ENCODE measurements at places on chromosomes 7 and 10.

- H3K36me3 ChIP-seq = no peaks in the 10 kb centered on the region
- no peak for DNase-seq
- no peaks in the 10 kb centered on the region for H3K4me1 ChIP-seq
- no peak overlapping the region for H3K27ac ChIP-seq
Observed at GRCh38 chr10:28906011-28906411, 228.7 kb downstream of the BAMBI start.

DNA sequence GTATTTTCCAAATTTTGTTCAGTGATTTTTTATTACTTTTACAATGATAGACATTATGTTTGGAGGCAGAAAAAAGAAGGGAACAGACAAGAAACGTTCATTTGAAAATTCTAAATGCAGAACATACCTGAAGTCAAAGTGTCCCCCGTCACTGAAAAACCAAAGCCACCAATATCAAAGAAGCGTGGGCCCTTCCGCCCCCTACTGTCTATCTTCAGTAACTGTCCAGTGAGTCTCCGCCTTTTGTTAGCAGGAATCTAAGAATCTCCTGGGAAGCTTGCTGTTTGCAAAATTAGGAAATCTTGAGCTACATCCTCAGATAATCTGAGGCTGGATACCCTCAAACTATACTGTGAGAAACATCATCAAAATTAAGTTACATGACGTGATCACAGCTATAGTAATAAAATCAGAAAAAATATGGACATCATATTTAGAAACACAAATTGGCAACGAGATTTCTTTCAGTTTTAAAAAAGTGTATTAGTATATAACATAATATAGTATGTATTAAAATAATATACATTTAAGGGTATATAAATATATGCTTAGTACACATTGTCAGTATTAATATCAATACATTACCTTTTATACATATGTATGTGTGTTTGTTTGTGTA, 169.3 kb upstream of the AKR1E2 start:
- H3K4me1 ChIP-seq = peaks cover 10% of the 10 kb centered on the region
- peaks cover 22% of the 10 kb centered on the region for H3K27me3 ChIP-seq
- no peak overlapping the region for H3K4me3 ChIP-seq
- H3K36me3 ChIP-seq = no peaks in the 10 kb centered on the region

DNA sequence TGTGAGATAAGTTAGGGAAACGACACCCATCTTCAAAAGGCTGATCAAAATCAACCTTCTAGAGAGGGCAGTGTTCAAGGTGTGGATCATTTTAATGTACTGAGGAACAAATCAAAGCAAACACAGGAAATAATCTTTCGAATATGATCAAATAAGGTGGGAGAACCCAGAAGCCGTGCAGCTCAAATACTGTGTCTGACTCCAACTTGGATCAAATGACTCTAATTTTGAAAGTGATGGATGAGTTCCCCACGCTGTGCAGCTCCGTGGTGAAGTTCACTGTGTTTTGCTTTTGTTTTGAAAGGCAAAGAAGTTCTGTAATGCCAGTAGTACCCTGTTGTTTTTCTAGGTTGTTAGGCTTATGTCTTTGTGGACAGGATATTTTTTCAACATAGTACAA, 250.9 kb downstream of the SFMBT2 start:
- H3K36me3 ChIP-seq = peaks cover 80% of the 10 kb centered on the region
- no peak overlapping the region for H3K4me3 ChIP-seq
- H3K27ac ChIP-seq = peak overlapping the region; percentile 37
- DNase-seq = no peak
- no peaks in the 10 kb centered on the region for H3K27me3 ChIP-seq

DNA sequence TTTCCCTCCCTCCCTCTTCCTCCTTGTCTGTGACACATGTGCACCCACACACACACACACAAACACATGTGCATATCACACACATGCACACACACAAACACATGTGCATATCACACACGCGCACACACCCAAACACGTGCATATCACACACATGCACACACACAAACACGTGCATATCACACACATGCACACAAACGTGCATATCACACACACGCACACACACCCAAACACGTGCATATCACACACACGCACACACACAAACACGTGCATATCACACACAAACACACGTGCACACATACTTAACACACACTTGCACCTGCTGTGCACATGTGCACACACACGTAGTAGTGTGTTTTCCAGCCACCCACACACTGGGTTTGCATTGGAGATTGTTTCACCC, 29.4 kb upstream of the KNDC1 start:
- H3K4me3 ChIP-seq = no peak overlapping the region
- H3K27me3 ChIP-seq = no peaks in the 10 kb centered on the region
- no peaks in the 10 kb centered on the region for H3K36me3 ChIP-seq
- no peak for DNase-seq
- H3K4me1 ChIP-seq = no peaks in the 10 kb centered on the region
- H3K27ac ChIP-seq = no peak overlapping the region

GRCh38 chr7:27103489-27104226, 1.2 kb upstream of the HOXA2 start:
- no peak overlapping the region for H3K4me3 ChIP-seq
- peaks cover 6% of the 10 kb centered on the region for H3K36me3 ChIP-seq
- DNase-seq = no peak
- no peak overlapping the region for H3K27ac ChIP-seq

DNA sequence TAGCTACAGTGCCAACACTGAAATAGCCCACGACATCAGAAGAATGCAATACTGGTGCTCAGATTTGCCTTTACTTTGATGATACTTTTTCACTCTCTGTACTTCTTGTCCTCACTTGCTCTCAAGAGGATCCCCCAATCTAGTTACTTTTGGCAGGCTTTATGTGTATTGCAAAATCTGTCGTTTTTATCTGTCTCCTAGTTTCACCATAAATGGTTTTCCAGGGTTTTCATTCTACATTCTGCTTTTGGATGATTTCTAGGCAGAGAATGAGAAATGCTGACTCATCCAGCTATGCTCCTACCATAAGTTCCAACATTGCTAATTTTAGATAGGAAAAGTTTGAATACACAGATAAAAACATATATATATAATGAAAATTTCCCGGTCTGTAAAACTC, 659.5 kb upstream of the NRG3 start:
- no peak for DNase-seq
- H3K27me3 ChIP-seq = no peaks in the 10 kb centered on the region
- no peak overlapping the region for H3K4me3 ChIP-seq
- H3K27ac ChIP-seq = no peak overlapping the region

DNA sequence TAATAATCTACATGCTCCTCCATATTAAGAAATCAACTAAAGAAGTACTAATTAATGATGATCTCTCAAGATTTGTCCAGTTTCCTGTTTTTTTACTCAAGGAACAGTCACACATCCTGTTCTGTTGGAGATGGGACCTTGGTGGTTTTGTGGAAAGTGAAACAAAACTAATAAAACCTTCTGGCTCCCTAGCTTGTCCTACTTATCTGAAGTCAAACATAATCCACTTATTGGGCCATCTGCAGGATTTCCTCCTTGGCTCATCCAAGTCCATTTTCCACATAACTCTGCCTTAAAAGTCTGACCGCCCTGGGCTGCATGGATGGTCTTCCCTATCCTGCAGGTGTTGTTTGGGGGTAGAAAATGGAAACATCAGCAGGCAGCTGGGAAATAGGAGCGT, 39.4 kb upstream of the TARP start:
- peaks cover 56% of the 10 kb centered on the region for H3K4me1 ChIP-seq
- no peak for DNase-seq
- no peaks in the 10 kb centered on the region for H3K36me3 ChIP-seq
- no peaks in the 10 kb centered on the region for H3K27me3 ChIP-seq

GRCh38 chr7:155793720-155794119, 18.5 kb downstream of the SHH start:
- DNase-seq = no peak
- no peak overlapping the region for H3K27ac ChIP-seq
- peaks cover 6% of the 10 kb centered on the region for H3K4me1 ChIP-seq
- peaks cover 6% of the 10 kb centered on the region for H3K27me3 ChIP-seq

Data from activated CD8-positive, alpha-beta T cell treated with anti-CD3 and anti-CD28 coated beads, Interleukin-2, amount 10 ng/mL, durations not matched to agents 7 days and 5 days (primary cell).